Stimulated activated CD4-positive, alpha-beta T cell treated with anti-CD3 and anti-CD28 coated beads, Interleukin-12 subunit alpha, Interleukin-12 subunit beta, amount 100 ng/mL, for 48 hours (primary cell): ENCODE measurements at places on chromosomes 7 and 10.
A peak's percentile ranks its signal among the peaks of the same experiment; 100 is the strongest.

- no peak for DNase-seq
Measured at GRCh38 chr10:104892879-104893617, 252.0 kb downstream of the SORCS3 start.

GRCh38 chr10:96306516-96306915 lies 2.3 kb downstream of the DNTT start:
- DNase-seq: no peak

DNA sequence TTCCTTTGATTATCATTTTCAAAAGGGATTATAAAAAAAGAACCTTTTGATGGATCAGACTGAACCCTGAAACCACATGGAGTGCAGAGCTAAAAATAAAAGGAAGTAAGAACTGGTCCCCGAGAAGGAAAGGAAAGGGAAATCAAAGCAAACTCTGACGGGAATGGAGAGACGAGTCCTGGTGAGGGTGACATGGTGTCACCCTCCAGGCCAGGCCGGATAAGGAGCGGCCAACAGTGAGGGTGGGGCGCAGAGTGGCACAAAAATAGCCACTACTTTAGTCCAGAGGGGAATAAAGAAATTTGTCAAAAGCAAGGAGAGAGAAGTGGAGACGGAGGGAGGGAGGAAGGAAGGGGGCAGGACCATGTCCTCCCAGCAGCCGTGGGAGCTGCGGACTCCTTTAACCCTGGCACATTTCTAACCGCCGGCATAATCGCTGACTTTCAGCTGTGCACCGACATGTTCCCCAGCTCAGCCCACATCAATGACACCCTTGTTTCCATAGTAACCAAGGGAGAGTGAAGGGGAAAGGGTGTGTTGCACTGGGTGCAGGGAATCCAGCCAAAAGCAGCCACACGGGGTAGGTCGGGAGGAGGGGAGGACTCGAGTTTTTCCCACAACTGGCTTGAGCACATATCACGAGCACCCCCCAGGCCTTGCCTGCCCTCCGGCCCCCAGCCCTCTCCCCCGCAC lies 29.7 kb downstream of the TRIM8 start:
- DNase-seq: peak; percentile 50

DNA sequence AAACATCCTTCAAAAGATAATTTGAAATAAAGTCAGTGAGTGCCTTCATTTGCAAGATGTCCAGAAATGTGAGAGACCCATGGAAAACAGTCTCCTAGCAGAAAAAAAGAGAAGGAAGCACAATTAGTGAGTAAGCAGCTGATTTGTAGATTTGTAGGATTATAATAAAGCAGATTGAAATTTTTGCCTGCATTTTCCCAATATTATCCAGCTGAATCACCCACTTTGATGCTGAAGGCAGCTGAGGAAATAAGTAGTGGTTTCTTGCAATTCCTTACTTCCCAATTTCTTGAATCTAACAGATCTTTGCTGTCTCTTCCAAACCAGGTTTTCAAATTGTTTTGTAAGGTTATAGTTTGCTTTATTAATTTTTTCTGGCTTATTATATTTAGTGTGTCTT lies 181.4 kb downstream of the GNAT3 start:
- DNase-seq: no peak

DNA sequence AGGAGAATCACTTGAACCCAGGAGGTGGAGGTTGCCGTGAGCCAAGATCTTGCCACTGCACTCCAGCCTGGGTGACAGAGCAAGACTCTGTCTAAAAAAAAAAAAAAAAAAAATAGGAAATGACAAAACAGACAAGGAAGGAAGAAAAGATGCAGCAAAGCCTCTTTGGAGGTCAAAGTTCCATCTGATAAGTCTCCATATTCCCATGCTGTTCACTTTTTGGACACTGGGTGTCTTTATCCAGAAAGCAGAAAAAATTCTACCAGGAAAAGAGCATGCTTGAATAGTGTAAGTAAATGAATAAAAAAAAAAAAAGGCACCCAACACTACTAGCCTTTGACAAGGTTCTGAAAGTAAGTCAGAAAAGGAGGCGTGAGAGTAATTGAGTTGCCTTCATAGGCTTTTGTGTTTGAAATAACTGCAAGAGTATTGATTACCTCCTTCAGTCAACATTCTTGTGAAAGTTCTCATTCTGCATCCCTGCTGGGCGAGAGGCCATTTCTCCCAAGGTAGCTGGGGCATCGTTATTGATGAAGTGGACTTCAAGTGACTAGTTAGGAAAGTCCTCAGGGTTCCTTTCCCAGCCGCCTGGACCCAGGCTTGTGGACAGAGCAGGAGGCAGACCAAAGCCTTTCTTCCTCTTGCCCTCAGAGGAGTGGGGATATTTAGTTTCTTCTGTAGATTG lies 133.3 kb upstream of the KIF5B start:
- DNase-seq: no peak

DNA sequence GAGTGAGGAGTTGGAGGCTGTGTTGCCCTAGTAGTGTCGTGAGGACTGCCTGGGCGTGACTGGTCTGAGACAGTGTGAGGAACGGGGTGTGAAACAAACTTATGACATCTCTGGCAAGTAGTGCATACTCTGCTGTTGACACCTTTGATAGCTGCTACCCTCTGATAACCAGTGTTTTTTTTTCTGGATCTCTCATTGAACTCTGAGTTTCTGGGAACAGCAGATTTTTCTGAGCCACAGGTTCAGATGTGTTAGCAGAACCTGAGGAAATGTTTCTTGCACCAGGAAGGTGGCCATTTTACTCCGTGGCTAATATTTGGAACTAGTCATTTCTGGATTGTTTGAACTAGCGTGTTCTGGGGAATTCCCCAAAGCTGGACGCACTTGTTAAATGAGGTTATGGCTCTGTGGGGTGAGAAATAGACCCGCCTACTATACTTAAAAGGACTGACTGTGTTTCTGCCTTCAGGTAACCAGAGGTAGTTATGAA lies 52.9 kb downstream of the AUTS2 start:
- DNase-seq: no peak

DNA sequence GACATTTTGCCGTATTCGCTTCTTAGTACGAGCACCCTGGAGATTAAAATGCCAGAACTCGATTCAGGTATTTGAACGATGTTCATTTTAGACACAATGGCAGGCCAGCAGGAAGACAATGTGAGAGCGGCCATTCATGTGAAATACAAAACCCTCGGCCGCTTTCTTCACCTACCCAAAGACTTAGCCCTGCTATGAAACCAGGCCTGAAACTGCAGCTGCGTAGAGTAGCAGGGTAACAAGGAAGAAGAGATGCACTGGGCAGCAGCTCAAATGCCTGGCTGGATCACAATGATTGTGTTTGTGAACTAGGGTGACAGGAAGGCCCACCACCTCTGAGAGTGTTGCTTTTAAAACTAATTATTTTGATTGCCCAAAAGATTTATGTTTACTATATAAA lies 234.8 kb downstream of the TRIL start:
- no peak for DNase-seq

GRCh38 chr10:42898037-42898960 lies 115.7 kb downstream of the BMS1 start:
- no peak for DNase-seq
